AG04450 (cell line): ENCODE measurements at places on chromosomes 5 and 9. TPM values are rescaled to one million over a fixed set of nuclear protein-coding genes. Genes with fewer than 3 reads are reported as not detected.

- DNase-seq: peak; percentile 30
These were observed 45.7 kb upstream of the FANCC start for GRCh38 chr9:95363051-95363841.

DNA sequence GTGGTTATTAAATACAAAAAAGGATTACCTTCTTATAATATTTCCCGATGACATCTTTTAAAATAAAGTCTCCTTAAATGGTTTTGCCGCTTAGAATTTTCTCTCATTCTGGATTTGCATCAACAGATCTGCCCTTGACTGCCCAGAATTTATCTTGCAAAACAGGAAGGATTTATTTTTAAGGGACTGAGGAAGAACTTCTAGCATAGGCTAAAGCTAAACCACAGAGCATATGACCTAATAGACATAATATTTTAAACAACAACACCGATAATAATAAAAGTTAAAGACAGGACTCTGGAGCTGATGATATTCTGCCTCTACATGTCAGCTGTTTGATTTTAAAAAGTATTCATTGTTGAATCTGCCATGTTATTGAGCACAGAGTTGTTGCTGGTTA, 145.3 kb upstream of the ADCY2 start:
- no peak for DNase-seq

DNA sequence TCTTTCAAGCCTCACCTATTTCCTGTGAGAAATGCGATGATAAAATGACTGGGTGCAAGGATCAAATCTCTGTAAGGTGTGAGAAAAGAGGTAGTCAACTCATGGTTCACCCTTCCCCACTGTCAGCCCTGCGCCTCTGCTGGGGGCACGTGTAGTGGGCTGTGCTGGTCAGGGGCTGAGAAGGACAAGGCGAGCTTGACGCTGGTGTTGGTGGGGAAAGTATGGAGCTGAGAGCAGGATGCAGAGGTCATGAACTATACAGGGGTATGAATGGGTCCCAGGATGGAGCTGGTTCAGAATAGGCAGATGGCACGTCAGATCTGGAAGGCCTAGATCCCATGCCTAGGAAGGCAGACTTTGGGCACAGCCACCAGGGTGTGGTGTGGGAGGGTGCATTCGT, 20.6 kb downstream of the PITX1 start:
- no peak for DNase-seq

DNA sequence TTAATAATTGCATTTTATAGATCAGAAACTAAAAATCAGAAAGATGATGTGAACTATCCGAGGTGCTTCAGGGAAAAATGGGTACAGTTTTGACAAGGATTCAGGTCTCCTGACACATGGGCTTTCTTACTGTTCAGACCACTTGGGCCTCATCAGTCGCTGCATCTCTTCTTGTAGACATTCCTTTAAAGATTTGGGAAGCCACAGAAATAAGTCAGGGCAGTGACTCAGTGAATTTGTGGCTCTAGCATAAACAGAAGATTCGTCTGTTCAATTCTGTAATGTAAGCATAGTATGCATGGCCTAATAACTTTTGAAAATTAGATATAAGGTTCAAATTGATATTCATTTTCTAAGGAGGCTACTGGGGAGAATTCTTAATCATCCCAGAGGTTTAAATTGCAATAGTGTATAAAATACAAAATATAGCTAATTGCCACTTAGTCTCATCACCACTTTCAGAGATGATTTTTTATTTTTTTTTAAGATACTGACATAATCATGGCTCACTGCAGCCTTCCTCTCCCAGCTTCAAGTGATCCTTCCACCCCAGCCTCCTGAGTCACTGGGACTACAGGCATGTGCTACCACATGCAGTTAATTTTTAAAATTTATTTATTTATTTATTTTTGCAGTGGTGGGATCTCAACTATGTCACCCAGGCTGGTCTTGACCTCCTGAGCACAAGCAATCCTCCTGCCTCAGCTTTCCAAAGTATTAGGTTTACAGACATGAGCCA, 48.9 kb downstream of the RASEF start:
- DNase-seq: no peak

- no peak for DNase-seq
These were observed 157.4 kb downstream of the CAAP1 start for GRCh38 chr9:26735160-26735559.

TRIM36 gene
- polyA plus RNA-seq: 0.06 TPM in 2 replicates

MAMDC2 gene
- 8.9 and 10.4 TPM in 2 replicates for polyA plus RNA-seq

PLPP7 gene
- polyA plus RNA-seq: 0.57 and 0.76 TPM in 2 replicates

PCSK1 gene
- polyA plus RNA-seq: not detected in 2 replicates

THG1L gene
- 18.6 and 21.0 TPM in 2 replicates for polyA plus RNA-seq

LCN6 gene
- not detected in 2 replicates for polyA plus RNA-seq
